ENCODE measurements at places on chromosomes 1 and 21.

GRCh38 chr1:230067871-230068620 lies 1.0 kb downstream of the GALNT2 start:
- DNase-seq: peak; percentile 54

DNA sequence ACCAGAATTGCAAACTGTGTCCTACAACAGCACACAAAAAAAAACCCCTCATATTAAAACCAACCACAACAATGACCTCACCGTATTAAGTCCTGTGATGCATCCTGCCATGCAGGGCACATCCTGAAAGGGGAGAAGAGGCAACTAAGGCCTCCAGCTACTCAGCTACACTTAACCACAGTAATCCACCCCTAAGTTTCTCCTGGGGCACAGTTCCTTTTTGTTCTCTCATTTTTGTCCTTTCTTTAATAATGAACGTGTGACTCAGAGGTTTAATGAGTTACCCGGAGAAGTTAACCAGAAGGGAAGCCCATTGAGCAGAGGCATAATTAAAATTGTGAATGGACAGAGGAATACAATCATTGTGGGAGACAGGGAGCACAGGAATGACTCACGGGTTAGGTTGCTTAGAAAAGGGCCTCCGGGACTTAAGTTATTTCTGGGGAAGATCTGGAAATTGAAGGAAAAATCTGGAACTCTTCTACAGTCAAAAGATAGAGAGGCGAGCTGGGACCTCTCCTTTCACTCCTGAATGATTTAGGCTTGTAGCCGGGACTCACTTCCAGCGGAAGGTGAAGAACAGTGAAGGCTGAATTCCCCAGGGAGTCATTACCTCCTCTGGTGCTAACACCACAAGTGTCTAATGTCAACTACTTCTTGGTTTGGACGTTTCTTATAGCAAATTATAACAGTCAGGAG lies 36.9 kb upstream of the HIVEP3 start:
- peak; percentile 33 for DNase-seq

- DNase-seq: peak; percentile 59
Measured at GRCh38 chr1:85135392-85135798, 65.4 kb downstream of the SYDE2 start.

DNA sequence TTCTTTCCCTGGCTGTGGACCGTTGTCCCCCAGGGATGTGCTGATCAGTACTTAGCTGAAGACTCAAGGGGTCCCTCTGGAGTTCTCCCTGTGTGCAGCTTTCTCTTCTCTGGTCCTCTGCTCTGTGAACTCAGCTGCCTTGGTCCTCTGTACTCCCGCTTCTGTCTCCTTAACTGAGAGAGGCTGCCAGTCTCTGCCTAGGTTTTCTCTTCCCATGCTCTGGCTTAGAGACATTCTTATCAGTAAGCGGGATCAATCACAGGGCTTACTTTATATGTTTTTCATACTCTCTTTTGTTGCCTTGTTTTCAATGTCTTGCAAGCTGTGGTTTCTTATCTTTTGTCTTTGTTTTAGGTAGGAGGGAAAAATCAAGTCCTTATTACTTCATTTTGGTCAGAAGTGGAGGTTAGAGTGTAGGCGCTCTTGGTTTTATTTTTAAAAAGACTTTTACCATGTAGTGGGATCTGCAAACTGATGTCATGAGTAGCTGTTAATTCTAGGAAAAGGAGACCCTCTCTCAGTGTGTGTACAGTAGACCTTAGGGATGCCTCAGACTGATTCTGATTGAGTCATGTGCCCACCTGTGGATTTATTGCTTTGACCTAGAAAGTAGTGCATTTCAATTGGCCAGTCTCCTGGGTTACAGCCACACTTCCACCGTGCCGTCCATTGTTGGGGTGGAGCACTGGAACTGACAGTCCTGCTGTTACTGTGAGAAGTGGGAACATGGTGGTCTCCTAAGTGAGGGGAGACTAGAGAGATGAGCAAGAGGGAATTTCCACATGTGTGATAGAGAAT lies 46.6 kb downstream of the TTC3 start:
- peak; percentile 11 for DNase-seq
